ENCODE measurements at places on chromosomes 16 and 17.

DNA sequence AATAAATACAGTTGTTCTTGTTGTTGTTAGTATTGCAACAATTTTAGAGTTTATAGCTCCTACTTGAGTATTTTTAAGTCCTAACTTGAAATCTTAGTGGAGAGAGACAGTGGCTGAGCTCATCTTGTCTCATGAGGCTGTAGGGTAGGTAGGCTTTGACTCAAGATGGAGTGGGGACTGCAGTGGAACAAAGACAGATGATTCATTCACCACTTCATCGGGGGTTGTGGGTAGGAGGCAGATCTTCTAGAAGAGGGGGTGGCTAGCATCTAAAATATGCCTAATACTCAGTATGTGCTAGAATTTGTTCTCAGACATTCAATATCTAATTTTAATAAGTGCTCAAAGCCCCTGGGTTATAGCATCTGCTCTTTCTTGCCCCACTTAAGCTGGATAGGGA lies 13.1 kb upstream of the MMD start:
- no peak for DNase-seq

DNA sequence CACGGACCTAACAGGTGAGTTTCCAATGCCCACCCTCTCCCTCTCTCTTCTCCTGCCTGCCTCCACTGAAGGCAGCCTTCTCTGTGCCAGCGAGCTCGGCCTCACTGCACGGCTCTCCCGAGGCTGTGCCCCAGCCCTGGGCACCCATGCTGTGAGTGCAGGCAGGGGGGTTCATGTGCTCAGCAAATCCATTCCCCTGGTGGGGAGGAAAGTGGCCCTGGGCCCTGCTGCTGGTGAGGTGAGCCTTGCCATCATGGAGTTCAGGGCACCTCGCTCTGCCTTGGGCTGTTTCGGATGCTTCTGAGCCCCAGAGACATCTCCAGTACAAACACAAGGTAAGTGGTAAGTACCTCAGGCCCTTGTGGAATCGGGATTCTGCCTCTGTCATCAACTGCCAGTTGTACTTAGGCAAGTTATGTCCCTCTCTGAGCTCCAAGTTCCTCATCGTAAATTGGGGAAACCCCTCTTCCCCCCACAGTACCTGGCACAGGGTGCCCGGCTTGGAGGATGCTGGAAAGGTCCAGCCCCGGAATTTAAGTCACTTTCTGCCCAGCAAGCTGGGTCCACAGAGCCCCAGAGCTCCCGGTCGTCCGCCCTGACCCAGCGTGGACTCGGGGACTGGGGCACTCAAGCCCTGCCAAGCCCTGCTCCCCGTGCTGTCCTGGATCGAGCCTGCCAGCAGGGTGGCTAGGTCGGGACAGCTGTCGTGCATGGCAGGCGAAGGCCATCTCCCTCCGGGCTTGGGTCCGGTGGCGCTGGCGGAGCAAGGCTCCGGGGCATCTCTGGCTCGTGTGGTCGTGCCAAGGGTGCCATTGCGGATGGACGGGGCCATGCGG lies 684 bp upstream of the NUDT16L1 start:
- no peak for DNase-seq

DNA sequence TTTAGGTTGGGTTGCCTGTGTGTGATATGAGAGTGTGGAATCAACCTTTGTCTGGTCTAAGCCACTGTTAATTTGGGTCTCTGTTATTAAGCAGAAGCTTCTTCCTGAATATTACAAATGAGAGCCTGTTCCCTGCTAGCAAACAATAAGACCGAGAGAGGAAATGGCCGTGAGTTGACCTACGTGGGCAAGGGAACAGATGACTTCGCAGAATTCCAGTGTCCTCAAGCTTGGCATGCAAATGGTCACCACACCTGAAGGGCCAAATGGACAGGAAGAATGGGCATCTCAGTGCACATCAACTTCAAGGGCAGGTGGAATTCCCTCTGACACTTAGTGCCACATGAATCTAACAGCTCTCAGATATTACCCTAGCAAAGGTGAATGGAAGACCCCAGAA lies 250.8 kb upstream of the FOXF1 start:
- DNase-seq: no peak

DNA sequence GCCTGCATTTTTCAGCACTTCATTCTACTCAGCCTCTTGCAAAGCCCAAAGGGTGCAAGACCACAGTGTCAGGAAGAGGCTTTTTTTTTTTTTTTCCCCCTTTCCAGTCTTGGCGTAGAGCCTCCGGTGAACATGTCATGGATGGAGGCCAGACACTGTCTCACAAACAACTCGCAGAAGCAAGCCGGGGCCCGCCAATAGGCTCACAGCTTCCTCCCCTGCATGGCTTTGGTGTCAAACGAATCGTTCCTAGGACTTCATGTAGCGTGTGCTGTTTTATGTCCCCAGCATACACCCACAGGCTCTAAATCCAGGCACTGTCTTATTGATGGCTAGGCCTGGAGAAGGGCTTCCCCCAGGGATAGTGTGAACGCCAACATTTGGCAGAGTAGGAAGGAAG lies 457.7 kb upstream of the MAF start:
- DNase-seq: no peak

- no peak for DNase-seq
Measured at GRCh38 chr16:30078744-30079143, 3.0 kb downstream of the PPP4C start.

DNA sequence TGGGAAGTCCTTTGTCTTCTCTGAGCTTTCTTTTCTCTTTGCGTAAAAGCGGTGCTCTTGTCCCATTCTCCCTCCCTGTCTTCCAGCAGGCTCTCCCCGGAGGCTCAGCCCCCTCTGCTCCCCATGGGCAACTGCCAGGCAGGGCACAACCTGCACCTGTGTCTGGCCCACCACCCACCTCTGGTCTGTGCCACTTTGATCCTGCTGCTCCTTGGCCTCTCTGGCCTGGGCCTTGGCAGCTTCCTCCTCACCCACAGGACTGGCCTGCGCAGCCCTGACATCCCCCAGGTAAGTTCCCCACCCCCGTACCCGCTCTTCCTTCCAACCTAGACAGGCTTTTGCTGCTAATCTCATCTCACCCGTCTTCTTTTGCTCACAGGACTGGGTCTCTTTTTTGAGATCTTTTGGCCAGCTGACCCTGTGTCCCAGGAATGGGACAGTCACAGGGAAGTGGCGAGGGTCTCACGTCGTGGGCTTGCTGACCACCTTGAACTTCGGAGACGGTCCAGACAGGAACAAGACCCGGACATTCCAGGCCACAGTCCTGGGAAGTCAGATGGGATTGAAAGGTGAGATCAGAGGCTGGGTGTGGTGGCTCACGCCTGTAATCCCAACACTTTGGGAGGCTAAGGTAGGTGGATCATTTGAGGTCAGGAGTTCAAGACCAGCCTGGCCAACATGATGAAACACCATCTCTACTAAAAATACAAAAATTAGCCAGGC lies 1.3 kb downstream of the TMEM219 start:
- no peak for DNase-seq

DNA sequence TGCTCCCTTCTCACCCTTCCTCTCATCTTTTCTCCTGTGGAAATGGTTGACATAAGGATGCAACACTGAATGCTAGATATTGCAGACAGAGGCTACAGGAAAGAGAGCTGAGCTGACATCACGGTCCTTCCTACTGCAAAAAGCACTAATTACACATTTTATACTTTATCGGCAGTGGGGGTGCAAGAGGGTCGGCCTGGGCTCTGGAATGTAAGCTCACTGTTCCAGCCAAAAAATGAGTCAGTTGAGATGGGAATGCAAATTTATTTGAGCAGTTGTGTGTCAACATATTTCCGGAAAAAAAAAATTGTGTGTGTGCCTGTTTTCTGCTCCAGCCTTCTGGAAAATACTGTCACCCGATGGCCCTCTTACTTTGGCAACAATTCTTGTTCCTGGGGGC lies 14.1 kb upstream of the MRTFB start:
- no peak for DNase-seq

DNA sequence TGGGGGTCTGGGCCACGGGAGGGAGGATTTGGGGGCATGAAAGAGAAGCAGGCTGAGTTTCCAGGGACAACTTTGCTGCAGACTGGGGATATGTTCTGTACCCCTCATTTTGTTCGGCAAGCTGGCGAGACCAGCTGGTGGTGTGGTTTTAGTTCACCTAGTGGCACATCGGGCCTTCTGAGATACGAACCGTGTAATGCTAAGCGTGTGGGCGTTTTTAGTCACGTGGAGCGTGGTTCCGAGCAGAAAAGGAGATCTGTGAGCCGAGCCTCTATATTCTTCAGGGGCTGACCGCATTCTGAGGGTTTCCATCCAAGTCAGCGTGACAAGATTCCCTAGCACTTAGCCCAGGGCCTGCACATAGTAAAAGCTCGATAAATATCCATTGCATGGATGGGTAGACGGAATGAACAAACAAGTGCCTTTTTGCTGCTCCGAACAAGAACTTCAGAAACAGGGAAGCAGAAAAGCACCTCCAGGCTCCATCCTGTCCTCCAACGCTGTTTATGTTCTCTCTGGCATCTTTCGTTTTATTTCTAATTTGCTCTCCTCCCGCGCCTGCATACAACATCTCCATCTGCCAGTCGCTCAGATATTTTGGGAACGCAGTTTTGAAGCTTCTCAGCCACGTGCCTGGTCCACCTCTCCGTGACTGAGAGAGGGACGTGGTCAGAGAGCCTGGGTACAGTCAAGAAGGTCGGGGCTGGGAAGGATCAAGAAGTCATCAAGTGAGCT lies 5.8 kb downstream of the SYT17 start:
- DNase-seq: no peak

GRCh38 chr16:73268366-73268993 lies 220.6 kb upstream of the ZFHX3 start:
- DNase-seq: no peak

DNA sequence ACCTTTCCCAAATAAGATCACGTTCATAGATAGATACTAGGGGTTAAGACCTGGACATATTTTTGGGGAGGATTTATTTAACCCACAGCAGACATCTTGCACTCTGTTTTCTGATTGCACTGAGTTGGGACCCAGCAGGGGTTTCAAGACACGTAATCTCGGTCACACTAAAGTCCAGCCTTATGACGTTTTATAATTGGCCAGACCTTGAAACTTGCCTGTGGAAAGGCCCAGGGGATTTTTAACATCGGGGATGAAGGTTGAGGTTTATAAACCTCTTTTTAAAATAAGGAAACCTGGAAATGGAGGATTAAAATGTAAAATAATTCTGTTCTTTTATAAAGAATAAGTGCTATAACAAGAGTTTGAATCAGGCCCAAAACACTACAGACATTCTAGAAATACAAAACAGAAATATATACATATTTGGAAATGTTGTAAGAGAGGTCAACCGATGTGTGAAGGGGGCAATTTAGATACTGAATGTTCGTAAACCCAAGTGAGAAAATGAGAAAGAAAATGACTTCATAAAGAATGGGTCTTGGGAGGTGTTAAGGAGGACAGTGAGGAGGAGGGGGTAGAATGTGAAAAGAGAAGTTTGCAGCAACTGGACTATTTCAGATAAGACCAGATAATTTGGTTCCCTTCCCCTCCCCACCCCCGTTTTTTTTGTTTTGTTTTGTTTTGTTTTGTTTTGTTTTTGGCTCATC lies 61.1 kb upstream of the NOL11 start:
- DNase-seq: no peak

GRCh38 chr17:78732354-78732753 lies 49.7 kb downstream of the CYTH1 start:
- DNase-seq: no peak

GRCh38 chr16:54244061-54244886 lies 42.3 kb downstream of the IRX3 start:
- no peak for DNase-seq

GRCh38 chr17:31488264-31488981 lies 96.9 kb downstream of the RAB11FIP4 start:
- no peak for DNase-seq

DNA sequence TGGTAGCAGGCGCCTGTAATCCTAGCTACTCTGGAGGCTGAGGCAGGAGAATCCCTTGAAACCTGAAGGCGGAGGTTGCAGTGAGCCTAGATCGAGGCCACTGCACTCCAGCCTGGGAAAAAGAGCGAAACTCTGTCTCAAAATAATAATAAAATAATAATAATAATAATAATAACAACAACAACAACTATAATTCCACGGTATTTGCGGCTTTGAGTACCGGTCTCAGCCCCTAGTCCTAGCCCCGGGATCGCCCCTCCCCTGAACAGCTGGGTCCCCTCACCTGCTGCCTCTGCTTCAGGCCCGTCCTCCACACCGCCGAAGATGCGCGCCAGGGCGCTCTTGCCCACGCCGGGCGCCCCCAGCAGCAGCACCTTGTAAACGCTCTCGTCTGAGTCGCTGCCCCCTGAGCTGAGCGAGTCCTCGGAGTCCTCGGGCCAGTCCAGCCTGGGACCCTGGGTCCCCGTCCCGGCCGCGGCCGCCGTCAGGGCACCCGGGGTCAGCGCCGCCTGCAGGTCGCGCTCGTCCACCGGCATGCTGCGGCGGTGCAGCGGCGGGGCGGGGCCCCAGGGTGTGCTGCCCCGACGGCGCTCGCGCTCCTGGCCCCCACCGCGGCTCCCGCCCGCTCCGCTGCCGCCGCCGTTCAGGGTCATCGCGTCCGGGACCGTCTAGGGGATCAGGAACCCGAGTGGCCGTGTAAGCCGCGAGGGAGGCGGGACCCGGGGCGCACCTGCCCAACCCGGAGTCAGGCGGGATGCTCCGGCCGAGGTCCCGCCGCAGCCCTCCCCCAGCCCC lies 611 bp downstream of the RRAD start:
- no peak for DNase-seq

DNA sequence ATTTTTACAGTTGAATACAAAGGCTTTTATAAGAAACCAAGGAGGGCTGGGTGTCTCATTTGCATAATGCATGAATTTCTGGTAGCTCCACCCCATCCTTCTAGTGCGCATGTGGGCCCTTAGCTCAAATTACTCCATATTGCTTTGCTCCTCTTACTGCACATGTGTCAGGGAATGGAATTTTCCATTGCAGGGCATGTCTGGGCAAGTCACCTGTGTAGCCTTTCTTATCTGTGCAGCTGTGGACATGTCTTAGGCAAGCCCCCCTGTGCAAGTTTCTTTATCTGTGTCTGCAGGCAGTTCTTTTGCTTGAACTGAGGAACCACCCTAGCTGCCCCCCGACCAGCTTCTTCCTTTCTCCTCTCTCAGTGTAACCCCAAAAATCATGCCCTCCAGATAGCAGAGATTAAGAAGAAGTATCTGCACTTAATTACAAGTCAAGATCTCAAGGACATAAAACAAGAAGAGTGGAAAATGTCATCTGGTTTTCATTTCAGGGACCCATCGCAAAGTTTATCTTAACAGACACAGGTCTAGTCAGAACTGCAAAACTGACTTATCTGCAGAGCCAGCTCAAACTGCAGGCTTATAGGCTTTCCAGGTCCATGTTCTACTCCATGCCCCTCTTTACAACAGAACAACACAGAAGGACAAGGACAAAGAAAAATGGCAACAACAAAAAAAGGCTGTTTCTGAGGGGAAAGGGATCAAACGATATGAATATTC lies 137.9 kb upstream of the HS3ST4 start:
- DNase-seq: no peak

DNA sequence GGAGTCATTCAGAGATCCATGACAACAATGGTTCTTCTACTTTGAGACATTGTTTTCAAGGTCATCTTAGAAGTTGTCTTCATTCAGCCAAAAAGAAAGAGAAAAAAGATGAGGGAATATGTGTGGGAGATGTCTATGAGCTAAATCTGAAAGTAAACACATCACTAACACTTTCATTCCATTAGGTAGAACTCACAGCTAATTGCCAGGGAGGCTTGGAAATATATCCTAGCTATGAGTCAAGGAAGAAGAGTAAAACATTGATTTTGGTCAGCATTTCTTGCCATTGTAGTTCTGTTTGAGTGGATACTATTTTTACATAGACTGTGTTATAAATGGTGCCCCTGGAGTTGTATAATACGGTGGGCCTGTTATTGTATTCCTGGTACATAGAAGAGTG lies 316.4 kb upstream of the MYOCD start:
- DNase-seq: no peak
